Upper lobe of left lung (tissue), 6 donors: ENCODE measurements at places on chromosomes 6 and 20.

DNA sequence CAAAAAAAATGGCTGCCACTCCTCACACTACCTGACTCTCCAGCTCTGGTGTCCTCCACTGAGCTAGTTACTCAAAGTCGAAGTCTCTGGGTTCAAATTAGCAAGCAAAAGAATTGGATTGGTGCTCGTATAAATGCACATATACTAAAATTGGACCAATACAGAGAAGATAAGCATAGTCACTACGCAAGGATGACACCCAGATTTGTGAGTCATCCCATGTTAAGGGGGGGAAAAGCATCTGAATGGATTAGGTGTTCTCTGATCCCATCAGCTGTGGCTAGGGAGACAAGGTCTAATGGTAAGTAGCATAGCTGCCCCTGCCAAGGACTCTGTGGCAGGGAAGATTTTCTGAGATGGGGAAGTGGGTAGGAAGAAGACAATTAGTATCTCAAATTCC is 18.3 kb upstream of the AMD1 start:
- DNase-seq, result no peak
- H3K4me1 ChIP-seq, result no peaks in the 10 kb centered on the region
- no peak overlapping the region for H3K27ac ChIP-seq
- H3K4me3 ChIP-seq, result no peak overlapping the region
- no peaks in the 10 kb centered on the region for H3K27me3 ChIP-seq

GRCh38 chr20:11048739-11049138 is 374.9 kb upstream of the JAG1 start:
- no peaks in the 10 kb centered on the region for H3K36me3 ChIP-seq
- DNase-seq, result no peak
- no peak overlapping the region for H3K4me3 ChIP-seq
- H3K27me3 ChIP-seq, result no peaks in the 10 kb centered on the region
- H3K27ac ChIP-seq, result no peak overlapping the region
- no peaks in the 10 kb centered on the region for H3K4me1 ChIP-seq

DNA sequence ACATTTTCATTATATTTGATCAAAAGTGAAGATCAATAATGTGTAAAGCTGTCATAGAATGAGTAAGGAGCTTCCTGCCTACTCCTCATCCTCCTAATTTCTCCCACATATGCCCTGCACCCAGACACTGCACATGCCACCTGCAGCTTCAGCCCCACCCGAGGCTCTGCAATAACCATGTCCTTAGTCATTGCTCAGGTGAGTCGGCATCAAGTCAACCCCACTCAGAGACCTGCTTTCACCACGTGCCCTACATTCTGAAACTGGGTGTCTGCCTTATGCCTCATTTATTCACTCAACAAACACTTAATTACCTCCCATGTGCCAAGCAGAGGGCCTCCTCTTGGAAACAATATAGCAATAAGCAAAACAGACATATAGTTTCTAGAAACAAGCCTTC is 15.4 kb upstream of the TNFAIP3 start:
- no peak overlapping the region for H3K4me3 ChIP-seq
- no peak for DNase-seq
- H3K27ac ChIP-seq, result no peak overlapping the region

GRCh38 chr6:111105578-111105977 is 18.3 kb downstream of the SLC16A10 start:
- H3K4me1 ChIP-seq, result no peaks in the 10 kb centered on the region
- no peaks in the 10 kb centered on the region for H3K27me3 ChIP-seq
- H3K36me3 ChIP-seq, result no peaks in the 10 kb centered on the region

GRCh38 chr20:39778431-39778830 is 816.3 kb downstream of the DHX35 start:
- no peak overlapping the region for H3K4me3 ChIP-seq
- no peaks in the 10 kb centered on the region for H3K27me3 ChIP-seq
- H3K27ac ChIP-seq, result no peak overlapping the region

DNA sequence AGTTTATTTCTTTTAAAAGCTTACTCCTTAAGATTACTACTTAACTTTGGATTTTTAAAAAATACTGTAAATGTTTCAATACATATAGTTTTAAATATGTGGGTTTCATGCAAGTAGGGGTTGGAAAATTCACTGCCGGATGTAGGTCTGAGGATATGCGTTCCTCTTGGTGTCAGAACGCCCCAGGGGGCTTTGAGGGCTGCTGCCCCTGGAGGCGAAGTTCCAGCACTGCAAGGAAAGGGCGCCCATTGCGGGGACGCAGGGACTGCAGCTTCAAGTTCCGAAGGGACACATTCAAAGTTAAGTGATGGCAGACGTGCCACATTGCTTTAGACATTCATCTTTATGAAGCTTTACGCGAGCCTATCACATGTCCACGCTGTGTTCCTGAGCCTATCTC is 152.9 kb downstream of the SOD2 start:
- H3K4me1 ChIP-seq, result no peaks in the 10 kb centered on the region
- H3K27me3 ChIP-seq, result no peaks in the 10 kb centered on the region
- no peak overlapping the region for H3K4me3 ChIP-seq
- no peak for DNase-seq
- H3K36me3 ChIP-seq, result no peaks in the 10 kb centered on the region
